ENCODE measurements at places on chromosomes 5 and 9.

DNA sequence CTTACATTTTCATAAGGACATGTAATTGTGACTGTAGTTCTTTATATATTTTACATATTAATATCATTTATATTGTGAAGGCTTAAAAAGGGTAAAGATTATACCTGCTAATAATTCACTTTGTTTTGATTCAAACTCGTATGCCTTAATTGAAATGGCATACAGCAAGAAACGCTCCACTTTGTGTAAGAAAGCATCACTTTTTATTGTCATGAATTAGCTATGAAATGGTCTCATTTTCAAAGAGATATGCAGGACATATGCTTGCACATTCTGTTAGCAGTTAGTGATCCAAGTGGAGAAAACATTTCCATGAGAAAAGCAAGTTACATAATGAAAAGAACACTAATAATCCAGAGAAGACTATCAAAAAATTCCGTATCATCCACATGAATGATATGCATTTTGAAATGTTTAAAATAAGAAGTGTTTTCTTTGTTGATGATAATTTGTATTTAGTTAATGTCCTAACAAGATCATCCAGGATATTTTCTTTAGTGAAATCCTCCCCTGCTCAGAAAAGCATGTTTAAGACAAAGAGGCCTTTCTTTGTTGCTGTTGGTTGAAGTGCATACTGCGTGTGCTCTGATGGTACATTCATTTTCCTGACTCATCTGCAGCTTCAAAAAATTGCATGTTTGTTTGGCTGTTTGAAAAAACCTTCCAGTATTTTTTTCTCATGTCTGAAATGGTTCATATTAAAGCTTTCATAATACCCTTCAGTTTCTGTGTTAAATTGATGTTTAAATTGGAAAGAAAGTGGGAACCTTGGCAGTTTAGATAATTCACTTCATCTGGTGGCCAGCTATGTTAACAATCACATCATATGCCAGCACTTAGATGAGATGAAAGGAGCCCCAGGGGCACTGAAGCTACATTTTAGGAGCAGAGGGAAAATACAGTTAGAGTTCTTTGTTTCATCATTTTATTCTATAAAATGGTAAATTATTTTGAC, 242.2 kb downstream of the CSNK1G3 start:
- DNase-seq, result no peak

DNA sequence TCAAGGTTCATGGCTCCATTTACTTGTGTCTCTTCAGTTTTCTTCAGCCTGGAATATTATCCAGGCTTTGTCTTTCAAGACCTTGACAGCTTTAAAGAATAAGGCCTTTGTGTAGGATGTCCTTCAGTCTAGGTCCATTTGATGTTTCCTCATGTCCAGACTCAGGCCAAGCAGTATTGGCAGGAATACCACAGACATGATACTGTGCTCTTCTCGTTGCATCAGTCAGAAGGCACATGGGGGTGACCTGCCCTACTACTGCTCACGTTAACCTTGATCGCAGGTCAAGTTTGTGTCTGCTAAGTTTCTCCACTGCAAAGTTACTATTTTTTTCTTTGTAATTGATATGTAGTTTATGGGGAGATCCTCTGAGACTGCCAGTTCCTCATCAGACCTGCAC, 88.2 kb downstream of the ERCC6L2 start:
- no peak for DNase-seq

DNA sequence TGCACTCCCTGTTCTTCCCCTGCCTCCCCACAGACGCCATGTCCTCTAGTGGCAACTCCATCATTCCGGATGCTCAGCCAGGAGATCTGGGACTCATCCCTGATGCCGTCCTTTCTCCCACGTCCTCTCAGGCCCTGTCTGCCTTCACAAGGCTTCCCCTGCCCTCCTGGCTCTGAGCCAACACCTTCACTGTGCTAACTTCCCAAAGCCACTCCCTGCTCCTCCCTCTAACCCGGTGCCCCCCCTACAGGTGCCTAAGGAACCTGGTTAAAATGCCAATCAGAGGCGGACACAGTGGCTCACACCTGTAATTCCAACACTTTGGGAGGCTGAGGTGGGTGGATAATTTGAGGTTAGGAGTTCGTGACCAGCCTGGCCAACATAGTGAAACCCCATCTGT, 67.6 kb downstream of the LMX1B start:
- no peak for DNase-seq

DNA sequence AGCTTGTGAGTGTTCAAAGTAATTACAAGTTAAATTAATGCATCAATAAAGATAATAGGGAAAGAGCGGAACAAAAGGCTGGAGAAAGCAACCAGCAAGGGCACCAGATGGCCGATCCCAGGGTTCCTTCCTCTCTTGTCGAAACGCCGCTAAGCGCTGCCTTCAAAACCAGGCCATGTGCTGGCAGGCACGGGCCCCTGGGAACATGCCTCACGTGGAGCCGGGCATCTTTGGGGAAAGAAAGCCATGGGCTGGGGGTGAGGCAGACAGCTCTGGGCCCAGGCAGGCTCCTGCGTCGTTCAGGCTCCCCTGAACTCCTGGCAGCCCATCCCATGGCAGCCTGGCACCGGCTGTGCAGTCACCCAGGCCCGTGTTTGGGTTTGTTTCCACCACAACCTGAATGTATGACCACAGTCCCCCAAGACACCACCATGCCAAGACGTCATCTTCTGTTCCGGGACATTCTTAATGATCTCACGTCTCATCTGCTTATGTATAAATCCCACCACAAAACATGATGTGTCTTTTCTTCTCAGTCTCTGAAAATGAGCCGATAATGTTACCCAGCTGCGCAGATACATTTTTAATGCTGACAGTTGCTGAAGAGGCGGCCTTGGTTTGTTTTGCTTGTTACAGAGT, 110.4 kb upstream of the SARDH start:
- no peak for DNase-seq

DNA sequence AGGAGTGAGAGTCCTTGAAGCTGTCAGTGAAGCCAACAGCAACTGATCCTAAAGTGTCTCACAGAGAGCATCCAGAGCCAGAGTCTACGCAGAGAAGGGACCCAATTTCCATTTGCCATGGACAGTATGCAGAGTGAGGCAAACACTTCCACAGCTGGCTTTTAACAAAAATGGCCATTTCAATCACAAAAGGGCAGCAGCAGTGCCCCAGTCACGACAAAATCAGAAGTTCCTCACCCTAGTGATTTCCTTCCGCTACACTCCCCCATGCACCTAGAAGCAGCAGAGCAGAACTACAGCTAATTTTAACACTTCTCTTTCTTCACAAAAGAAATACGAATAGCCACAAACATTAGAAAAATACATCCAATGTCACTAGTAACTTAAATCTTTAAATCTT, 27.9 kb downstream of the FBXW11 start:
- DNase-seq, result no peak

- DNase-seq, result no peak
Measured at GRCh38 chr9:136147890-136148714, 29.4 kb upstream of the TMEM250 start.

- DNase-seq, result no peak
Measured at GRCh38 chr9:134060546-134060945, 7.3 kb downstream of the BRD3 start.

DNA sequence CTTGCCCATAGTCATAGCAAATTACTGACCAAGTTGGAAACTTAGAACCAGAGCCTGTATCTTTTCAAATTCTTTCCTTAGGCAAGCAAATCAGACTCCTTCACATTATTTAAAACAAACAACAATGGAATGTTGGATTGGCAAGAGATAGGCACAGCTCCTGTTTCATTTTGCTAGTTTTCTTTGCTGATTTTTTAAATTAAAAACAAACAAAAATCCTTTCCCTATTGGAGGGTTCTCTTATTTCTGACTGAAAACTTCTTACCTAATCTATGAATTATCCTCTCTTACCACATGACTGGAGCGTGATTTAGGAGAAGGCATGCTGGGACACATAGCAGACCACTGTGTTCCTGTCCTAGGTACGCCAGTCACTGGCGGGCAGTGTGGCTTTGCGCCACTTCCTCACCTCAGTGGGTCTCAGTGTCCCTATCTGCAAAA, 63.0 kb downstream of the TTC39B start:
- DNase-seq, result no peak

- no peak for DNase-seq
Measured at GRCh38 chr5:103362211-103362610, 103.6 kb downstream of the MACIR start.

Measured in NCI-H2081 treated with DMSO at 0.1 percent for 48 hours (cell line).